ENCODE measurements at places on chromosomes 5 and 9.

- DNase-seq = no peak
These were observed 49.3 kb upstream of the HK3 start for GRCh38 chr5:176948458-176948857.

- no peak for DNase-seq
These were observed 15.7 kb downstream of the SLC6A3 start for GRCh38 chr5:1429496-1429895.

- DNase-seq = no peak
These were observed 184.2 kb downstream of the FSTL4 start for GRCh38 chr5:133428072-133428660.

DNA sequence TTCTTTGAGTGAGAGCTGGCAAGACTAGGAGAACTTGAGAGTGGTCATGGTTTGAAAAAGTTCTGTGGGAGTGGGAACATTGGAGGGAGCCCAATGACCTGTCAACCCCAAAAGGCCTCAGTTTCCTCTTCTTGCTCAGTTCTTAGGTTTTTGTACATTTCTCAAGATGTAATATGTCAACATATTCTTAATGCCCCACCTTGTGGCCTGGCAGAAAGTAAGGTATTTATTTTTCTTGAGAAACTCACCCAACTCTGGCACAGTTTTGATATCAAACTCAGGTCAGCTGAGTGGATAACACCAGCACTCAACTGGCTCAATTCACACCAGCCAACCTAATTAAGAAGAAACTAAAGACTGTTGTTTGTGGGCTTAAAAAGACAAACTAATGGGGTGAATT is 123.0 kb upstream of the SLC27A6 start:
- peak; percentile 44 for DNase-seq

DNA sequence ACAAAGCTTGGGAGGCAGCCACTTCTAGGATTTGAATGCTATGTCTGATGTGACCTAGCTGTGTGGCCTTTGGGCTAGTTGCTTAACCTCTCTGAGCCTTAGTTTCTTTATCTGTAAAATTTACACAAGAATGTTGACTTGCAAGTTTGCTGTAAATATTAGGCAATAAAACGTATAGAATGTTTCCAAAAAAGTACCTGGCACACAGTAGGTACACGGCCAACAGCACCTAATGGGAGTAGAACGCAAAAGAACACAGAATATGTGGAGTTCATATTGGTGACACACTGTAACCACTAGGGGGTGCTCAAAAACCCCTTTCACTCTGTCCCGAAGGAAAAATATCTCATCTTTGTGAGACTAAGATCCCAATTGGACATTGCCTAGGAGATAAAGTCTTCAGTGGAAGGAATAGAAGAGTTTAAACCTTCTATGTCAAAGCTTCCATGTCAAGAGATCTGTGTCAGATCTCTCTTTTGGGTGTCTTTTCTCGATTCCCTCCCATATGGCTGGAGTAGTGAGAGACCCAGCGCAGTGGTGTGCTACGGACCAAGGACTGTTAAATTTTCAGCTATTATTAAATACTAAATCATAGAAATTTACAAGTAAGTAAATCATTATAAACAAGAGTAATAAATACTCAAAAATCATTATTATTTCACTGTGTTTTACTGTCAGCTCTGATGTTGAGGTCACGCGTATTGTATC is 145.4 kb upstream of the RAD23B start:
- DNase-seq = peak; percentile 20

DNA sequence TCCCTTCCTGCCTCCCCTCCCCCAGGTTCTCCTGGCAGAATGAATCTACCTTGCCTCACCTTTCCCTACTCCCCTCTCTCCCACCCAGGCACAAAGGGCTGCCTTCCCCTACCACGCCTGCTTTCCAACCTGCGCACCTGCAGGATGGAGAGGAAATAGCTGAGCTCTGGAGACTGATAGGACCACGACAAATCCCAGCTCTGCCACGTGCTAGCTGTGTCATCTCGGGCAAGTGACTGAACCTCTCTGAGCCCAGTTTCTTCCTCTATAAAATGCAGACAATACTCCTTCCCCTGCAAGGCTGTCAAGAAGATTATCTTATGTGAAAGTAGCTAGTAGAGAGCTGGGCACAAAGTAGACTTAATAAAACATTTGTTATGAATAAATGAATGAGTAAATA is 31.2 kb upstream of the PTGS1 start:
- no peak for DNase-seq

- peak; percentile 32 for DNase-seq
These were observed 371 bp upstream of the PITX1 start for GRCh38 chr5:135034236-135034962.

- peak; percentile 20 for DNase-seq
These were observed 10.1 kb upstream of the MOB3B start for GRCh38 chr9:27539479-27540441.

- DNase-seq = no peak
These were observed 5.8 kb upstream of the ST6GALNAC6 start for GRCh38 chr9:127905004-127905728.

DNA sequence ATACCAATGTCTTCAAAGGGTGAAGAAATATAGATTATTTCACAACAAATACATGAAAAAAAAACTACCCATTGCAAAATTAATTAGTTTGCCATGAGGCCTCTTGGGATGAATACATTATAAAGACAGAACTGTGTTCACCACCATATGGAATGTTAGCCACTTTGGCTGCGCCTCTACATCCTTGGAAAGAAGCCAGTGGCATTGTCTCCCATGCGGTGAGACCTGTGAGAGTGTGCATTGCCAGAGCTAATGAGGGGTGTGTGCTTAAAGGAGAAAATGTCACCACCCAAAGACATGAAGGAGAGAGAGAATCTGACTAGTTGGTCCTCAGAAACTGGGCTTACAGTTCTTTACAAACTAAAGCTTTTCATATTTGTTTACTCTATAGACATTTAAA is 110.6 kb downstream of the PLPPR1 start:
- peak; percentile 45 for DNase-seq

GRCh38 chr5:167081561-167081960 is 1209.9 kb upstream of the WWC1 start:
- no peak for DNase-seq

DNA sequence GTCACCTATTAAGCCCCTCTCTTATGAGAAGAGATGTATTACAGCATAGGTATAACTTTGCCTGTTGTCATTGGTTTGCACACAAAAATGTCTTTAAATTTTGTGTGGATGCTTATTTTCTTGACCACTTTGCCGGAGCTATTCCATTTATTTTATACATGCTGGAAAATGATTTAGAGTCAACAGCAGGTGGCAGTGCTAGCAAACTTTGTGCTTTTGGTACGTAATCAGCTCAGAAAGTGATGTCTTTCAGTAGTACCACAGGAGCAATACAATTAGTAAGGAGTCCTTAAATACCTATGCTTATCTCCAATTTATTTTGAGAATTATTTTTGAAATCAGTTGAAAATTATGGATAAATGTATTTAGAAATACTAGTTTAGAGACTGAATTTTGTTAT is 19.8 kb upstream of the NUDT12 start:
- peak; percentile 68 for DNase-seq

DNA sequence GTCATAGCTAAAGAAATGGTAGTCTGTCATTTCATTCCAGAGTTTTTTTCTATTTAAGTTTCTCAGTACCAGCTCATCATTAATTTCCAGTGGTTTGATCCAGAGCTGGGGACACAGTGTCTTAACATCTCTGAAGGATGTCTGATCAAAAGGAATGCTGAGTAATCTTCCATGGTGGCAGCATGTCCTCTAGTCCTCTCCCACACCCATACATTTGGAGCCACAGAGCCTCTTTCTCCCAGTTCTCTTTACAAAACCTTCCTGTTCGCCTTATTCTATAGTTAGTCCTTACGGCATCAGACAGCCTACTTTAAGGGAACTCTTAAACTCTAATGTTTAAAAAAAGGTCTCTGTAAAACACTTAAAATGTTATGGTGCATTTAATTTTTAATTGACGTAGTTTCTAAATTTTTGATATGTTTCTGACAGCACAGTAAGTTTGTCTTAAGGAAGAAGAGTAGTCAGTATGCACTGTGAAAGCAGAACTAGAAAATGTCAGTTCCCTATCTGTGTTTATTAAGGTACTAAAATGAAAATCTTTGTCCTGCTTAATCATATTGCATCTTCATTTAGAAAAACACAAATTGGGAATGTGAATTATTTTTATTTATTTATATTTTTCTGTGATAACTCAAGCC is 96.8 kb downstream of the INIP start:
- DNase-seq = no peak

DNA sequence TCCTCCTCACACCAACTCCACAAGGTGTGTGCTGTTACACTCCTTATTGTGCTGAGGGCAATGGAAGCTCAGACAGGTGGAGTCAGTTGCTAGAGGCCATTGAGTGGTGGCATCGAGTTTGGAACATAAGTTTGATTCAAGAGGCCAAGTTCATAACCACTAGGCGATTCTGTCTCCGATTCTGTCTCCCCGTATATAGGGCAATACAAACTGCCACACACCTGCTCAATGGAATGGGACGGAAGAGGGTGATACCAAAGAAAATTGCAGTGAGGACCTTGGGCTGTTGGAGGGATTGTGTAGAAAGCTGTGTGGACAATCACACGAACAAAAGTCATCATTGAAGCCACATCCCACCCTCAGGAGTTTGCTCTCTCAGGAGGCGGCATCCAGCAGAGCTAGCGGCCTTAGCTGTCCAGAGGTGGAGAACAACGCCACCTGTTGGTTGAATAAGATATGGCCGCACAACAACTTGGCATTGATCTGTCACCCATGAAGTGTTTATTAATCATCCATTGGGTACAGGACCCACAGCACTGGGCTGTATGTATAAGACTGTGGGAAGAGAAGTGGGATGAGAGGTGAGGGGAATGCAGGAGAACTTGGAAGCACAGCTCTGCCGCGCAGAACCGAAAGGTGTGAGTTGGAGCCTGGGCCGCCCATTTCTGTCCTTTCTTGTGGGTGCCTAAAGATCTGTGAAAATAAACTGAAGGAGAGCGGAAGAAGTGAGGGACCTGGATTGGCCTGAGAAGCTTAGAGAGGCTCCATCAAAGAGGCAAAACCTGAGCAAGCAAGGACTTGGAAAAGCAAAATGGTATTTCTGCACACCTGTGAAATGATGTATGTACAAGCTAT is 16.1 kb upstream of the NEUROG1 start:
- DNase-seq = peak; percentile 87

- no peak for DNase-seq
These were observed 477.6 kb downstream of the TLE1 start for GRCh38 chr9:81211741-81212140.

DNA sequence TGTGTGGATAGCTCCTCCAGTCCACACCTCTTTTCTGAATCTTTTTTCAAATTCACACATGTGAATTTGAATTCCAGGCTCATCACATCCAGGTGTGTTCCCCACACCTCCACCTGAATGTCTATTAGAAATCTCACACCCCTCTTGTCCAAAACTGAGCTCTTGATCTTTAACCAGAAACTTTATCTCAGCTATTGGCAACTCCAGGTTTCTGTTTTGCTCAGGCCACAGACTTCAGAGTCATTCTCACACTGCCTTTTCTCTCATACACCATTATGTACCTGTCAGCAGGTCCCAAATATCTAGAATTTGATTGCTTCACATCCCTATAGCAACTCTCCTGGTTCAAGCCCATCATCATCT is 11.6 kb downstream of the NIPSNAP3B start:
- no peak for DNase-seq

DNA sequence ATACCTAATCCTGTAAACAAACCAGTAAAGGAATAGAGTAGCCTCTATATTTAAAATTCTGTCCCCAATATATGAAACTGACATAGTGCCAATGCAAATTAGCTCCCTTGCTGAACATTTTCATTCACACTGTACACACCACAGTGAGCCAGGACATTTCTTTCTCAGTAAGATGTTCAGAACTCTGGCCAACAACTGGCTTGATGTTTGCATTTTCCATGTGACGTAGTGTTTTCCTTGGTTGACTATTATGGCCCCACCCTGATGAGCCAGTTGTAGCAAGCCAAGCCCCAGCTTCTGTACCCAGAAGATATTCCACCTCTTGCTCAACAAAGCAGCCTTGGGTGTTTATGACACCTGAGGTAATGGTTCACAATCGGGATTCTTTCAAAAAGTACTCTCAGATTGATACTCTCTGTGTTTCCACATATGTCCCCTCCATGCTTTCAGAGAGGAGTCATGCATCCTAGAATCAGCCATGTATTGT is 17.7 kb upstream of the ANXA1 start:
- DNase-seq = peak; percentile 54

DNA sequence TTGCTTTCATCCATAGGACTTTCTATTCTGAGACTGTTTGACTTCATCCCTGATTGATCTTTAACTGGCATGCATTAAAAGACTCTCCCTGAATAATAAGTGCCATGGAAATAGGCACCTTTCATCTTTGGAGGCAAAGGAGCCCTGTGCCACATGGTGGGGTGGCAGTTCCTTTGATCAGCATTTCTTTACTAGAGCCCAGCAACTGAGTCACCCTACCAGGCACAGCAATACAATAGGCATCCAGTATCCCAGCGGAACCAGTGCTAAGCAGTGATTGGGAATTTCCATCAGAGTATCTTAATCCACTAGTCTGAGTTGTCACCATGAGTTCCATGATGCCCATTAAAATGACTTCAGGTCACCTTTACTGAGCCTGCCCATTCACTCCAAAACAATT is 476.1 kb upstream of the MPDZ start:
- peak; percentile 36 for DNase-seq

- DNase-seq = no peak
These were observed 5.7 kb upstream of the CTSL start for GRCh38 chr9:87720173-87720572.

DNA sequence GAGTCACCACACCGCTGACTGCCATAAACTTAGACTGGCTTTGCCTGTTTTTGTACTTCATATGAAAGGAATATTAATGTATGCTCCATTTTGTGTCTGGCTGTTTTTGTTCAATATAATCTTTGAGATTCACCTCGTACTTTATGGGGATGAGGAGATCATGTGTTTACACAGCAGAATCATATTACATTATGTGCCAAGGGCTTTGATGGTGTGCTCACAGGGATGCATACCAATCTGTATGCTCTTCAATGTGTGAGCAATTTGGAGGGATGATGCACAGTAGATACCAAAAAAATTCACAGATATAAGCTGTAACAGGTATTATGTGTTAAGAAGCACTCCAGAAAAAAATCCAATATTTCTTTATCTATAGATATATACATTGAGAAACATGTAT is 113.7 kb downstream of the GABRB2 start:
- DNase-seq = no peak

GRCh38 chr5:149205625-149206523 is 64.6 kb downstream of the ABLIM3 start:
- DNase-seq = peak; percentile 48

DNA sequence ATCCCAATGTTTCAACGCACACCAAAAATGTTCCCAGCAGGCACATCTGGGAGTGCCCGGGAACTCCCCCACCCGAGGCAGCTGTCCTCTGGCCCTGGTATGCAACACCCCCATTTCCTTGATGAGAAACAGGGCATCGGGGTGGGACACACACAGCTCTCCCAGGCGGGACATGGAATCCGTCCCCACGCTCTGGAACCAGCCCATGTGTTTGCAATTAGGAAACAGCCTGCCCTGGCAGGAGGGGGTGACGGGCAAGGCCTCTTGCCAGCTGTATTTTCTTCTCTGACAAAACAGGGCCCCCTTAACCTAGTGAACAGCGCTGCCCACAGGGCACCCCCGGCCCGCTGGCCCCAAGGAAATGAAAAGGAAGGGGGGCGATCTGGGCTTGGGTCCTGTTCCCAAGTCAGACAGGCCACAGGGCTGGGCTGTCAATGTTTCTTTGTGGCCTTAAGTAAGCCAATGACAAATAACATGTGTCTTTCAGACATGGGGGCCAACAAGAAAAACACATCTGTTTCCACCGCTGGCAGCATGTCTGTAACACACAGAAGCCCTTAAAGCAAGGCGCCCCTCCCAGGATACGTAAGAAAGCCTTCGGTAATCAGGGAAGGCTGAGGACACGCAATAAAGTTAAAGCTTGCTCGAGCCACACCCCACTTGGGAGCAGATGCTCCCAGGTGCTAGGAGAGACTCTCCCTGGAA is 125.3 kb downstream of the ROR2 start:
- no peak for DNase-seq

Data from astrocyte of the hippocampus (primary cell).